NCI-H69 (cell line): ENCODE measurements at places on chromosomes 1 and 21.

DNA sequence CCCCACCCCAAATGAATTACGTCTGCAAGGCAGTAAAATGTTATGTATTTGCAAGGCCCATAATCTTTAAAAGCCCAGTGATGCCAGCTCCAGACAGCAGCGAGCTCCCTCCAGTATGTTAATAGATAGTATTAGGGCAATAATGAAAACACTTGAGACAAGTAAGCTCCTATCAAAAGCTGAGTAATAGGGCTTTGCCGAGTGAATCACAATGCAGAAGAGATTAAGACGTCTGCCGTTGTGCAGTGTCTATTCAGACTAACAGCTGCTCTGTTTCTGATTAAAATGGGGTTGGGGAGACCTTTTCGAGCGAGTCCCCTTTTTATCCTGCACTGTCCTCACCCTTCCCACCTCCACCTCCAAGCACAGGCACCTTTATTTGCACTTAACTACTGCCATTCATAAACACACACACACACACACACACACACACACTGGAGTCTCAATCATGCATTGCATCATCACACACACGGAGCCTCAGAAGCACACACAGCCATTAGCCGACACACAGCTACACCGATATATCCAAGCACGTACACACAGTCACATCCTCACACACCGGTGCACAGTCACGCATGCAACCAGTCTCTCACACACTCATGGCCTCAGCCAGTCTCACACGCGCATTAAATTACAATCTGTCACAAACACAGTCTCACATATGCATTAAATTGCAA is 46.0 kb upstream of the FOXO6 start:
- peak; percentile 42 for DNase-seq

GRCh38 chr1:145688924-145689323 is 18.2 kb downstream of the PDZK1 start:
- no peak for DNase-seq

GRCh38 chr1:8591569-8591968 is 225.9 kb downstream of the RERE start:
- no peak for DNase-seq

- peak; percentile 51 for DNase-seq
These were observed 93.5 kb upstream of the CAMK1G start for GRCh38 chr1:209490013-209490412.

DNA sequence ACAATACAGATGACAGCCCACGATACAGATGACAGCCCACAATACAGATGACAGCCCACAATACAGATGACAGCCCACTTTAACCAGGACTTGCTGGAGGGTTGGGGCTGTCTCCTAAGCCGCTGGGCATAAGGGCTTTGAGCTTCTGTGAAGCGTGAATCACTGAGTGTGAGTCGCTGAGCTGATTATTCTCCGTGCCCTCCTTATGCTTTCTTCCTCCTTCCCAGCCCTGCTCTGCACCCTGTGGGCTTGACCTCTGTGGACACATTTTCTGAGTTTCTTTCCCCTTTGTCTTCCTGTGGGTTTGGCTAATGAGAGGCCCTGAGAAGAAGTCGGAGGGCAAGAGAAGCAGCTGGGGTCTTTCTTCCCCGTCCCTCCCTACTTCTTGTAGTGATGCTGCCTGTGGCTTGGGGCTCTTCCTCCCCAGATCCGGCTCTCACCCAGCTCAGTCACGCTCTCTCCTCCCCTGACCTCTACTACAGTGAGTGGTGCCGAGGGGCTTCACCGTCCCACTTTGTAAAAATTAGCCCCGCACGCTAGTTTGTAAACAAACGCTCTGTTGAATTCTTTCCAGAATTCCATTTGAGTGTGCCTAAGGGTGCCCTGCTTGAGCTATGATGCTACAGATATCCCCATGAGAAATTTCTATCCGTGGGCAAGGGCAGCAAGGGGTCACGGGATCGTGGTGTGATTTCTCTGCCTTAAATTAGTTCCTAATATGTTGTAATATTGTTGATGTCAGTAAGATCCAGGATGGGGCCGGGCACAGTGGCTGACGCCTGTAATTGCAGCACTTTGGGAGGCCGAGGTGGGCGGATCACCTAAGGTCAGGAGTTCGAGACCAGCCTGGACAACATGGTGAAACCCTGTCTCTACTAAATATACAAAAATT is 46.4 kb upstream of the SOD1 start:
- no peak for DNase-seq

GRCh38 chr1:233473549-233474204 is 140.2 kb upstream of the KCNK1 start:
- DNase-seq: peak; percentile 55

DNA sequence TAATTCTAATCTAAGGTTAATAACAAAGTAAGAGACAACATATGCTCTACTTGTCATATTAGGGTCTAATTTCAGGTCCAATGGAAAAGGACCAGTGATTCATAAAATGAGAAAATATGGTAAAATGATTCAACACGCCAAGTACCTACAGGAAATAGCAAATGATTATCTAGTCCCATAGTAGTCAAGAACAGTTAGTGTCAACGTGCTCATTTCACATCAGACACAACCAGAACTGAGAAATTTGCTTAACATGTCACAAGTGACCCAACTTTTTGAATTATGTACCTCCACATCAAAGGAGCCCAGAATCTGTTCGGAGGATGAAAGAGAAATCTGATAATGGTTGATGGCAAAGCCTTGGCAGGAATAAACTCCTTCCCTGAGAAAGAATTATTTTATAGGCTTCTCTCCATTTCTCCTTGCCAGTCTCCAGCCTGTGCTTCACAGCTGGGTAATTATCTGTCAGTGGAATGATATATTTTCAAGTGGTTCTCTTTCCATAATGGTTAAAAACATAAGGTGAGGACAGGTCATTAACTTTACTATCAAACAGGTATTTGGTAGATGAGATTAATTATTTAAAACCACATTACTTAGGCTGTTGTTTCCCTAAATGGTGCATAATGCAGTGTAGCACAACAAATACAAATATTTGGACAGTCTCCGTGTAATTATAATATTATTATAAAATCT is 83.2 kb downstream of the APP start:
- peak; percentile 43 for DNase-seq

GRCh38 chr1:101236516-101237228 is at the start of gene S1PR1:
Gene S1PR1, plus strand, starts transcription at chr1:101237019. Its CDS starts 1,966 bp downstream, at chr1:101238985.
- DNase-seq: peak; percentile 64

DNA sequence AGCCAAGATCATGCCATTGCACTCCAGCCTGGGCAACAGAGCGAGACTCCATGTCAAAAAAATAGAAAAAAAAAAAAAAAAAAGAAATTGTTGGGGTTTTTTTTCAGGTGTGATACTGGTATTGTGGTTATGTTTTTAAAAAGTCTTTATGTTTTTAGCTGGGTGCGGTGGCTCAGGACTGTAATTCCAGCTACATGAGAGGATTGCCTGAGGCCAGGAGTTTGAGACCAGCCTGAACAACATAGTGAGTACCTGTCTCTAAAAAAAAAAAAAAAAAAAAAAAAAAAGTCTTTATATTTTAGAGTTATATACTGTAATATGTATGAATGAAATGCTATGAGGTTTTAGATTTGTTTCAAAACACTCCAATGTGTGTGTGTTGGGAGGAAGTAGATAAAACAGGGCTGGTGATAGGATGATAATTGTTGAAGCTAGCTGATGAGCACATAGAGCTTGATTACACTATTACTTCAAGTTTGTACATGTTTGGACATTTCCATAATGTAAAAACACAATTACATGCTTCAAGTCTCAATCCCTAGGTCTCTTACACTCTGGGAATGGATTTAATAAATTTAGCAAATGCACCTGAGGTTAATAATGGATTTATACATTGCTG is 30.2 kb upstream of the ATP5PO start:
- DNase-seq: no peak

- DNase-seq: no peak
These were observed 131.7 kb downstream of the HHIPL2 start for GRCh38 chr1:222416001-222416791.

GRCh38 chr1:205824180-205824579 is 11.2 kb upstream of the SLC41A1 start:
- DNase-seq: no peak

DNA sequence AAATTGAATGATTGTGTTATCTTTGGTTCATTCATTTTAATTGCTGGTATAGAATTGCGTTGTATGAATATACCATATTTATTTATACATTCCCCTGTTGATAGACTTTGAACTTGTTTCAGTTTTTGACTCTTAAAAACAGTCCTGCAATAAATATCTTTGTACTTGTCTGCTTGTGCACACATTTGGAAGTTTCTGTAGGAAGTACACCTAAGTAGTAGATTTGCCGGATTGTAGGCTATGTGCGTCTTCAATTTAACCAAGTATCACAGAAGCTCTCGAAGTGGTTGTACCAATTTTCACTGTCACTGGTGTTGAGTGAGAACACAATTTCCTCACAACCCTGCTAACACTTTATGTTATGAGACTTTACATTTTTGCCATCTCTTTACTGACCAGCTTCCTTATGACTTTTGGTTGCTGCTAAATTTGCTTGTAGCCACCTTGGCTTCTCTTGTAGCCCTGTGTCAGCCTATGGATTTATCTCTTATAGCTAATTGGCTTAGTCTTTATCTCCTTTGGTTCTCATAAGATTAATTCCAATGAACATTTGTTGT is 2.2 kb downstream of the TTC3 start:
- peak; percentile 58 for DNase-seq

GRCh38 chr21:25891596-25891995 is 156.8 kb downstream of the GABPA start:
- no peak for DNase-seq

DNA sequence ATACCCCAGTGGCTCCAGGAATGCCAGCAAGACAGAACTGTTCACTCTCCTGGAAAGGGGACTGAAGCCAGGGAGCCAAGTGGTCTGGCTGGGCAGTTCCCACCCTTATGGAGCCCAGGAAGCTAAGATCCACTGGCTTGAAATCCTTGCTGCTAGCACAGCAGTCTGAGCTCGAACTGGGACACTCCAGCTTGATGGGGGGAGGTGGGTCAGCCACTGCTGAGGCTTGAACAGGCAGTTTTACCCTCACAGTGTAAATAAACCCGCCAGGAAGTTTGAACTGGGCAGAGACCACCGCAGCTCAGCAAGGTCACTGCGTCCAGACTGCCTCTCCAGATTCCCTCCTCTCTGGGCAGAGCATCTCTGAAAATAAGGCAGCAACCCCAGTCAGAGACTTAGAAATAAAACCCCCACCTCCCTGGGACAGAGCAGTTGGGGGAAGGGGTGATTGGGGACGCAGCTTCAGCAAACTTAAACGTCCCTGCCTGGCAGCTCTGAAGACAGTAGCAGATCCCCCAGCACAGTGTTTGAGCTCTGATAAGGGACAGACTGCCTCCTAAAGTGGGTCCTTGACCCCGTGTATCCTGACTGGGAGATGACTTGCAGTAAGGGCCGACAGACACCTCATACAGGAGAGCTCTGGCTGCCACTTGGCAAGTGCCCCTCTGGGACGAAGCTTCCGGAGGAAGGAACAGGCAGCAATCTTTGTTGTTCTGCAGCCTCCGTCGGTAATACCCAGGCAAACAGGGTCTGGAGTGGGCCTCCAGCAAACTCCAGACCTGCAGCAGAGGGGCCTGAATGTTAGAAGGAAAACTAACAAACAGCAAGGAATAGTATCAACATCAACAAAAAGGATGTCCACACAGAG is 568.4 kb downstream of the PLA2G4A start:
- DNase-seq: no peak

DNA sequence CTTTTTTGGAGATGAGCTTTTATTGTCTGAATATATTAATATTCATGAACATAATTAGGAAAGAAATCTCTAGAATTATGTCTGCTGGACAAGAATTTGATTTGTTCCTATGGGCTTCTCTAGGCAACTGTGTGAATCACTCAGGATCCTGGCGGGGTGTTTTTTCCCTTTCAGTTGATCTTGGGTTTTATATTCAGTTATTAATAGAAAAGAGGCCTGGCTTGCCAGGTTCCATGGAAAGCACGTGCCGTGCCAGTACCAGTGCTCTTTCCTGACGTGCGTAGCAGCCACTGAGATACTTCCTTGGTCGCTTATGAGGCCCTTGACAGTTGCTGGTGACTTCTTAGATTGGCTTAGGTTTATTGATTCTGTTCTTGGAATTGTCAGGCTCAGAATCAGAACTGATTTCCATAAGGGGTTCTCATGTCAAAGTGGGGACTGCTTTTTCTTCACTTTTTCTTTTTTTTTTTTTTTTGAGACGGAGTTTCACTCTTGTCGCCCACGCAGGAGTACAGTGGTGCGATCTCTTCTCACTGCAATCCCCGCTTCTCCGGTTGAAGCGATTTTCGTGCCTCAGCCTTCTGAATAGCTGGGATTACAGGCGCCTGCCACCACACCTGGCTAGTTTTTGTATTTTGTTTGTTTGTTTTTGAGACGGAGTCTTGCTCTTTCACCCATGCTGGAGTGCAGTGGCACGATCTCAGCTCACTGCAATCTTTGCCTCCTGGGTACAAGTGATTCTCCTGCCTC is 48.7 kb upstream of the KIF1B start:
- DNase-seq: no peak

DNA sequence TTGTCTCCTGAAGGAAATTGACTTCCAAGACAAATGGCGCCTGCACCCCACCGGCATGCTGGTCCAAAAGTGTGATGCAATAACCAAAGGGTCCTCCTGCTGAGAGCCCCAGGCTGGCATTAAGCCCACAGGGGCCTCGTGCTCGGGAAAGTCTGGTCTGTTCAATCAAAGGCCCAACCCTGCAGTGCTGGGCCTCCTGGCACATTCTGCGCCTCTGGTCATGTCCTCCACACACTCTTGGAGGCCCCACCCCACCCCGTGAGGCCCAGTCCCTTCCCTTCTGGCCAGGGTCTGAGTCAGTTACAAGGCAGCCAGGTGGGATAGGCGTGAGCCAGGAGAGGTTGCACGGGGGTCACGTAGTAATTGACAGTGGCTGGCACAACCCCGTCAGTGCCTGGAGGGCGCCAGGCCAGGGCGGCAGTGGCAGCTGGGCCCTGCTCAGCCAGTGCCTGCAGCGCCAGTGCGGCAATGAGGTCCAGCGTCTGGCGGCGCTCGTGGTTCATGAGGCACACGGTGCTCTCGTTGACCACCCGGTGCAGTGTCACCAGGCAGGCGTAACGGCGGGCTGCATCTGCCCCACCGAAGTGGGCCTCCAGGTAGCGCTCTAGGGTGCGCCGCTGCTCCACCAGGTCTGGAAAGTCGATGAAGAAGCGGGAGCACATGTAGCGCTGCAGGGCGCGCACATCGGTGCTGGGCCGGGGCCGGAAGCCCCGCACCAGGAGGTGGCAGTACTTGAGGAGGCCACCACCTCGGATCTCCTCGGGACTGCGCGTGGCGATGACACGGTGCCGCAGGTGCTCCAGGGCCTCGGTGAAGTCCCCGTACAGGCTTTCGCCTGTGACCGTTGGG is 6.8 kb downstream of the TENT5B start:
- DNase-seq: no peak

DNA sequence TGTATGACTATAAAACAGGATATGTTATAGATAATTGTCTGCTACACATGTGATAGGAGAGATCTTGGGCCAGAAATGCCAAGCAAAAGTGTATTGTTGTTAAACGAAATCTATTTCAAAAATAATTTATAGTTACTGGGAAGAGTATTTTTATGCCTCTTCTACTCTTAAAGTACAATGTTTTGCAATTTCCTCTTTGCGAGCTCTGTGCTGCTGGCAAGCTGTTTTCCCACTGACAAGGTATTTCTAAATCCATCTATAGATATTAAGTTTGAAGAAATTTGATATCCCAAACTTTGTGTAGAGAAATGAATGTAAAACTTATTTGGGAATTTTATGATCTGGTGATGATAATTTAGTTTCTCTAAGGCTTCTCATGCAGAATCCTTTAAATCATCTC is 63.3 kb upstream of the PTGFR start:
- DNase-seq: no peak
